ENCODE measurements at places on chromosomes 6 and 20.

DNA sequence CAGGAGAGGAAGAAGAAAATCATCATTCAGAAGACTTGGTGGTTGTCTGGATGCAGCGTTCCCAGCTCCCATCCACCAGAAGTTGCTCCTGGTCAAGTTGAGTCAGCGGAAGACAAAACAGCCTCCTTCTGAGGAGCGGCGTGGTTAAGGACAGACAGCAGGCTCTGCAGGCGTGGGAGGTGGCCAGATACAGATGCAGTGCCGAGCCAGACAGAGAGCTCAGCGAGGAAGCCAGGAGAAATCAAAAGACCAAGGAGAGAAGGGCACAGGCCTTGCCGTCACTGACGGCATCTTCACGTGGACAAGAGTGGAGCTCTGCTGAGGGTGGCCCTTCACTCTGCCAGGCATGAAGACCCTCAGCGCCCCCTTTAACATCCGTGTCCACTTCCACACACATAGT lies 158.5 kb downstream of the THBS2 start:
- no peak for DNase-seq

DNA sequence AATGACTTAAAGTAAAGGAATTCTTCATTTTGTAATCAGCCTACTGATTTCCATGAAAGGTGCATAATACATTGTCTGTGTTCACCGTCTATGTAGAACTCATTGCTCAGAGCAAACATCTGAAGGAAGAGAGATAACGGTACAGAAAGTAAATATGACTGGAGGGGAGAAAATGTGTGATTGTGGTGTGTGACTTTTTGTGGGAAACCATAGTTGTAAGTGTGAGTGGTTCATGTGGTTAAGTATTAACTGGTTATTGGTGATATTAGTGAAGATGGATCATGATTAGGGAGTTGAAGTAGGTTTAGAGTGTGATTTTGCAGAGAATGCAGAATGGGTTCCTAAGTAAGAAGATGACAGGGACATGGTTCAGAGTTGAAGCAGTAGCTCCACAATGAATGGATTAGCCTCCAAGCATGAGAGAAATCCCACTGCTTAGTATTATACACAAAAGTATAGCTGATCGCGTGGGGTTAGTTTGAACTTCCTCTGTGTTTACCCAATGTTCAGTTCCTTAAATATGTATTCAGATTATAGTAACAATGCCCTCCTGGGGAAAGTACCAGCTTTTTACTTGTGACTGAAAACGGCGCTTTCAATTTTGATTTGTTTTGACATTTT lies 368.9 kb downstream of the UTRN start:
- DNase-seq, result no peak

DNA sequence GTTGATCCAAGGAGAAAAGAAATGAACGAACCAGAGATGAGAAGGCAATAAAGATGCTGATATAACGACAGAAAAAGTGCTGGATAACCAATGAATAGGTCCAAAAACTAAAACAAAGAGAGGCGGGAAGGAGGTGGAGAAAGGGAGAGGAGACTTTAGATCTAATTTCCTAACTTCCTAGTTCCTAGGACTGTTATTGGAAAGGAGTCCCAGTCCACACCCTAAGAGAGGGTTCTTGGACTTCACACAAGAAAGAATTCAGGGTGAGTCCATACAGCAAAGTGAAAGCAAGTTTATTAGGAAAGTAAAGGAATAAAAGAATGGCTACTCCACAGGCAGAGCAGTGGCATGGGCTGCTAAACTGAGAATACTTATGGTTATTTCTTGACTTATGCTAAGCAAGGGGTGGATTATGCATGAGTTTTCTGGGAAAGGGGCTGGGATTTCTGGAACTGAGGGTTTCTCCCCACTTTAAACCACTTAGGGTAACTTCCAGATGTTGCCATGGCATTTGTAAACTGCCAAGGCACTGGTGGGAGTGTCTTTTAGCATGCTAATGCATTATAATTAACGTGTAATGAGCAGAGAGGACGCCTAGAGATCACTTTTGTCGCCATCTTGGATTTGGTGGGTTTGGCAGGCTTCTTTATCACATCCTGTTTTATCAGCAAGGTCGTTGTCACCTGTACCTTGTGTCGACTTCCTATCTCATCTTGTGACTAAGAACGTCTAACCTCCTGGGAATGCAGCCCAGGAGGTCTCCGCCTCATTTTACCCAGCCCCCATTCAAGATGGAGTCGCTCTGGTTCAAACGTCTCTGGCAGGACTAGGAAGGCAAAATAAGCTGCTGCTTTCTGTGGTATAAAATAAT lies 60.9 kb upstream of the RBM24 start:
- DNase-seq, result no peak

DNA sequence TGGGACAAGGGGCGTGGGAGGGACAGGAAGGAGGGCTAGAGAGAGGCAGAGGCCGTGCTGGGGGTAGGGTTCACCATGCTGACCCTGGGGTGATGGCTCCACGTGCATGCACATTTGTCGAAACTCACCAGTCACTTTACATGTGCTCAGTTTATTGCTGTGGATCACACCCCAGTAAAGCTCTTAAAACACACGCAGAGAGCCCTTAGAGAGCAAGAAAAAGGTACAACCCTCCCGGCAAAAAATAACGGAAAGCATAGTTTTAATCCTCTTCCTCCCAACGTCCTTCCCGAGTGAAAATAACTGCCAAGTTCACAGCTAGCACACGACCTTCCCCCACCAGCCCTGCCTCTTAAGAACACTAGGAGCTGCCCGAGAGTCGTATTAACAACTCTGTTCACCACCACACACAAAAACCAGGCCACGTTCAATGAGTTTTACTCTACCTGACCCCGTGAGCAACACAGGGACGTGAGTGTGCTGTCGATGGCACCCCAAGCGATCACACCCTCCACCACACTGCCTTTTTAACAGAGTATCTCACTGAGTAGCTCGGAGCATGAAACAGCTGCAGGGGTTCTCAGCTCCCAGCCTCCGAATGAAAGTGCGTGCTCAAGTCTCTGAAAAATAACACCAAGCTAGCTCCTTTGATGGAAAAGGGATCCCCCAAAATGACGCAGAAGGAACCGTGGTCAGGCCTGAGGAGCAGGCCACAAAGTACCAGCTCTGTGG lies 39.7 kb downstream of the TAF4 start:
- no peak for DNase-seq

DNA sequence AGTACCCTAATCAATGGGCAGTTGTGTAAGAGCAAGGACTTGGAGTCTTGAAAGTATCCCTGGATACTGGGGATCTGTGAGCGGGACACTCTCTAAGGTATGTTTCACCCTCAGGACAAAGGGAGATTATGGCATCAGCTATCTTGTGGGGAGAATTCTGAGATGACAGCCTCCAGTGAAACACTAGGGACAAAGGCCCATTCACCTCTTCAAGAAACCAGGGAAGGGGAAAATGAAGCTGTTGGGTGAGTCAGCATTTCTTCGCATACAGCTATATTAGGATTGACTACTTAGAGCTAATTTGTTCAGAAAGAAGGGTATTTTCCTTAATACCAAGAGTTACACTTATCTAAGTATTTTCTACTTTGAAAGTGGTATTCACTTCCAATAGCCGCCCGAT lies 35.9 kb downstream of the OPN5 start:
- no peak for DNase-seq

DNA sequence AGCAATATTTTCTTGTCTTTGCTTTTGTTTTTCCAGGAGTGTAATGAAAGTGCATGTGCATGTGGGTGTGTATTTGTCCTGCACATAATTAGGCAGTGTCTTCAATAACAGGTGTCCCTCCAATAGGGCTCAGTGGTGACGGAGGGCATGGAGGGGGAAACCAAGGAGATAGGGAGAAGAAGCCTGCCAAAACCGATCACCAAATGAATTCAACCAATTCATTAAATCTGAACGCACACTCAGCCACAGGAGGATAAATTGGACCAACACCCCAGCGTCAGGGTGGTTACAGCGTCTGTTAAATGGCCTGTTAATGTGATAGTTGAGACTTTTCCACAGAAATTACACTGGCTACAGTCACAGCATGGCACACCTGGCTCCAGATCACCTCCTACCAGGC lies 527.6 kb downstream of the CD83 start:
- no peak for DNase-seq
